ENCODE measurements at places on chromosomes 1 and 21.

- no peak for DNase-seq
These were observed 3.4 kb downstream of the WNT9A start for GRCh38 chr1:227944090-227944930.

- DNase-seq = no peak
These were observed 7.2 kb upstream of the ETV3L start for GRCh38 chr1:157106813-157107189.

DNA sequence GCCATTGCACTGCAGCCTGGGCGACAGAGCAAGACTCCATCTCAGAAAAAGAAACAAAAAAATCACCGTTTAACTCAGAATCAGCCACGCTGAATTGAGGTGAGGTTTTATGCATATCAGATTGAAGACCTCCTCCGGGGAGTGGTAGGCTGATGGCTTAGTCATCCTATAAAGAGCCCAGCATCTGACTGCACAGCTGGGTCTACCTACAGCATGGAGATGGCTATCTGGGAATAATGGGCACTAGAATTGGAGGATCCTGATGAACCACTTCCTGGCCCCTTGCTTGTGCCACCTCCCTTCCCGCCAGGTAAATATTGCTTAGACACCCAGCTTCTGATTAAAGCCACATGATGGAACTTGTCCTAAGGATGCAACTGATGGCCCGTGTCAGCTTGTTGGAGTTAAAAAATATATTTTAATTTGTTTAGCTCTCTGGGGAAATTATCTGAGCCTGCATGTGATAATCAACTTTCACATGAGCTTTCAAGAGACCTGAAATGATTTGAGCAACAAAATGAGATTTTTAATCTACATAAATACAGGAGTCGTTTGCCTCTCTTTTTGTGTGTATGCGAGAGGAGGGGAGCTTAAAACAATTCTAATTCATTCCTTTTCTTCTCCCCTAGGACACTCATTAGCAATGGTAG, 157.2 kb downstream of the KIF26B start:
- DNase-seq = no peak

GRCh38 chr1:80645621-80646020, 1155.1 kb upstream of the ADGRL2 start:
- DNase-seq = no peak

GRCh38 chr1:193060406-193060805, 994 bp downstream of the RO60 start:
- no peak for DNase-seq

GRCh38 chr1:39692152-39693074, 1.2 kb upstream of the HPCAL4 start:
- DNase-seq = no peak

- no peak for DNase-seq
These were observed 35.0 kb downstream of the LGR6 start for GRCh38 chr1:202228484-202229122.

DNA sequence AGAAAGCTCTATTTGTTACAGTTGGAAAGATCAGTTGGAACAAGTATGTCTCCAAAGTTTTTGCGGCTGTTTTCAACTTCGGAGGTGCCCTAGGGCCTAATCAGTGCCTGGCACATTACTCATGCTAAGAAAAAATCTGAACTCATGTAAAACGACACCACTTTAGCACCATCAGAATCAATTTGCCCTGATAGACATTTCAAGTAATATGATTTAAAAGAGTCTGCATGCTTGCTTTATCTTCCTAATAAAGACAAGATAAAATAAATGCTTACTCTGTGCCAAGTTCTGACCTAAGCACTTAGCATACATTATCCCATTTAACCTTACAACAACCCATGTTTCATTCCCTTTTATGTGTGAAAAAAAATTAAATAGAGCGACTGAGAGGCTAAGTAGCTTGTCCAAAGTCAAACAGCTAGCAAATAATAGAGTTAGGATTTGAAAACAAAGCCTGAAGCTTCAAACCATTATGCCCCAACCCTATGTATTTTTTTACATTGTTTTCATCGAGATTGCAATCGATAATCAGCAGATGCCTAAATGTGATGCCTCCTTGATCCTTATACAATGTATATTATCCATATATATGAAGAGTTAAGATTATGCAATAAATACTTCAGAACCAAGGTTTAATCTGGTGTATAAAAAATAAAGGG, 91.3 kb downstream of the DENND1B start:
- DNase-seq = no peak

GRCh38 chr1:30822966-30823581, 65.5 kb upstream of the LAPTM5 start:
- no peak for DNase-seq

GRCh38 chr1:3773572-3774275, 1.2 kb downstream of the SMIM1 start:
- DNase-seq = no peak

GRCh38 chr1:228471762-228472398, 15.3 kb upstream of the RNF187 start:
- DNase-seq = no peak

GRCh38 chr1:209612646-209613399, 29.3 kb downstream of the CAMK1G start:
- DNase-seq = no peak

DNA sequence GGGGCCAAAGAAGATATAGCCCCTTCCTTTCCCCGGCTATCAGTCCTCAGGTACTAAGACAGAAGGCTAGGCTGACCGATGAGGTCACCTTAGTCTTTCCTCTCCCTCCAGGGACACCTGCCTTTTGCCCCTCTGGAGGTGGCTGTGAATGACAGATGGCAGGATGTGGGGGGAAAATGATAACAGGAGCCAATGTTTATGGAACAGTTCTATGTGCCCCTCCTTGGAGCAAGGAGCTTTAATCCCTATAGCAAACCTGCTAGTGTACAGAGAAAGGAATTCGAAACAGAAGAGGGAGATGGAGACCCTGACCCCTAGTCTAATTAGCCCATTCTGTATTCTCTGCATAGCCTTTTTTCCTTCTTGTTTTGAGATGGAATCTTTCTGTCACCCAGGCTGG, 28.1 kb downstream of the SERINC2 start:
- DNase-seq = no peak

DNA sequence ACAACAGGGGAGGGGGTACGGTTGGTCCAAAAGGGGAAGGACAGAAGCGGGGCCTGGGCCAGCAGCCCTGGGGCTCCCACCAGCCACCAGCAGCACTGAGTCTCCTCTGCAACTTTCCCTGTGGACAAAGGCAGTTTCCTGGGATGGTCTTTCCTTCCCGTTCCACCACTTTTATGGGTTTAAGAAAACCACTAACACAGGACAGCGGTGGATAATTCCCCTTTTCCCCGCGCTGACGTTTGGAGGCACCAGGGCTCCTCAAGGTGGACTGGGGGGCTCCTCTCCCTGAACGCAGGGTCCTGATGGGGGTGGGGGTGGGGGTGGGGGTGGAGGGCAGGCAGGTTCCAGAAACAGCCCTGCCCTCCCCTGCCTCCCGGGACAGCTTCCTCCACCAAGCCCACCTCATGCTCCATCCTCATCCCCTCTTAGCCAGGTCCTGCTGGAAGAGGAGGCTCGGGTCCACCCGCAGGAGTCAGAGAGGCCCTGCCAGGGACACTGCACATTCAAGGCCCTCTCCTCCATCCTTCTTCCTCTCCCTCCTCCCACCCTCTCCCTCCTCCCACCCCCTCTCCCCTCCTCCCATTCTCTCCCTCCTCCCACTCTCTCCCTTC, 4.8 kb upstream of the COL6A1 start:
- DNase-seq = no peak

- DNase-seq = no peak
These were observed 51.3 kb upstream of the IFFO2 start for GRCh38 chr1:19007491-19008441.

DNA sequence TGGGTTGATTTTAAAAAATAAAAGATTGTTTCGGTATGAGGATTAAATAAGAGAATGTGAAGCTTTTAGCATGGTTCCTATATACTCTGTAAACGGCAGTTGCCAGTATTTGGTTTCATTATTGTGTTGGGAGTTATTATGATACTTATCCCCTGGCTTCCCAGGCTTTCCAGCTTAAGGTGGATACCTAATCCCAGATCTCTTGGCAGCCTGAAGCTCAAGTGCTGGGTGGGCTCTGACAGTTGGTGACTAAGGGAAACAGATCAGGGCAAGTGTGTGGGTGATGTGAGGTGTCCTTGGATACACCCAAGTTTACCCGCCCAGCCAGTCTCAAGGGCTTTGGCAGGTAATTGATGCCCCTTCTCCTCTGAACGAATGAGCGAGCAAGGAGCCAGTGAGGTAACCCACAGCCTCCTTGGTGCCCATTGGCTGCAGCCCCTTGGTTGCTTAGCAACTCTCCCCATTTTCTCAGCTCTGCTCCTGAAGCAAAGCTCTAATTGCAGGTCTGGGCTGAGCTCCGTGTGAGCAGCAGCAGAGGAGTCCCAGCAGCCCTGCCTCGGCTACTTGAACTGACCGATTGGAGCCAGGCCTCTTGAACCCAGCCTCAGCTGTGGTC, 6.1 kb downstream of the IPO13 start:
- DNase-seq = no peak

All from stimulated activated CD4-positive, alpha-beta T cell treated with anti-CD3 and anti-CD28 coated beads, Interleukin-1b, Interleukin-23, amount 100 ng/mL, for 4 hours (primary cell).